ENCODE measurements at places on chromosomes 6 and 20.

- no peak for DNase-seq
These were observed 54.3 kb upstream of the TASP1 start for GRCh38 chr20:13692802-13693736.

DNA sequence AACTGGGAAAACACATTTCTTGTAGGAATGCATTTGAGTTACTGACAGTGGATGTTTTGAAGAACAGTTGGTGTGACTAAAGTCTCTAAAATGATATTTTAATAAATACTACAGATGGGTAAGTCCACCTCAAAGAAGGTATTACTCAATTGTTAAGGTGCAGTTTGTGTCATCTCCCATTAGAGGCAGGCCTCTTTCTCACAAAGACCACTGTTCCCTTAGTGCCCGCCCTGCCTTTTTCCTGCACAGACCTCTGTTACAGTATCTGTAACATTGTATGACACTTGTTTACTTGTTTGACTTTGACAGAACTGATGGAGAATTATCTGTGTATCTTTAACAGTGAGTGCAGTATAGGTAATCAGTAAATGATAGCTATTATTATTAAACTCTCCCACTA is 5.2 kb upstream of the CRIP3 start:
- DNase-seq = no peak

GRCh38 chr6:11122380-11122779 is 10.9 kb upstream of the ERVFRD-1 start:
- DNase-seq = no peak

DNA sequence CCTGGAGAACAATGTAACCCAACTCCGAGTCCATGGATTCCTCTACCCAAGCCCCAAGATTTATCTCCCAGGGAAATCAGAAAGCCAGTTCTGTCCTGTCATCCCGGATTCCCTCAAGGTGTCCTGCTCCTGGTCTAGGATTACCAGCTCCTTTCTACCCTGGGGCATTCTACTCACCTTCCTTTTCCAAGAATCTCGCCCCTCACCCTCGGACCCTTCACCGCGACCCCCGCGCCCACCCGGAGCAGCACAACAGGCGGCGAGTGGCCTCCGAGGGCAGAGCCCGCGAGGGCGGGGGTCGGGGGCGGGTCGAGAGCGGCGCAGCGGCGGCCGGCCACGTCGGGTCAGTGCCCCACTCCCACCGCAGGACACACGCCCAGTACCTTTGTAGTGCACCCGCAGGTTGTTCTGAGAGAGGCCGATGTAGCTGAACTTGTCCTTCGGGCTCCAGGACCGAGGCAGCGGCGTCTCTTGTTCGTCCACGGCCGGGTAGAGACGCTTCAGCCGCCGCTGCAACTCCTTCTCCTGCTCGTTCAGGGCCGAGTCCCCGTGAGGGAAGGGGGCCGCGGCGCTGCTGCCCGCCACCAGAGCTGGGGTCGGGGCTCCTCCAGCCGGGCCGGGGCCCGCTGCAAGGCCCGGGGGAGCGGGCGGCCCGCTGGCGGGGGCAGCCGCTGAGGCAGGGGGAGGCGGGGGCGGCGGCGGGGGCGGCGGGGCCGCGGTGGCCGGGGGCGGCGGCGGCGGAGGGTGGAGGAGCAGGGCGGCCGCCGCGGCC is 897 bp downstream of the RANBP9 start:
- DNase-seq = peak; percentile 32

- no peak for DNase-seq
These were observed 38.3 kb upstream of the MYLK2 start for GRCh38 chr20:31780839-31781238.

- DNase-seq = no peak
These were observed 148.5 kb downstream of the PHACTR3 start for GRCh38 chr20:59752704-59753460.

DNA sequence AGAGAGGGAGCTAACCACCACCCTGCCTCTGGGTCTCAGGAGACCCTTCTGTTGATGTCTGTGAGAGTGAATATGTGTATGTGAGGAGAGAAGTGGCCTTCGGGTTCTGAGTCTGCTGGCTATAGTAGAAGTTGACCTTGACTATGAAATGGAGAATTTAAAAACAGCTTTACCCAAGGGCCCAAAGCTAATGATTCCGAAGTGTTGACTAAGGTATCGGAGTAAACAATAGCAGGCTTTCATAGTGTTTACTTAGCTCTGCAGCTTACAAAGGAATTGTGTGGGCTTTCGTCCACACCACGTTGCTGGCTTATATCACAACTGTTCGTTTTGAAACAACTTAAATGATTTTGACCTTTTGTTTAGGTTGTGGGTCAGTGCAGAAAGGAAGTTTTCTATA is 126.5 kb upstream of the JAG1 start:
- DNase-seq = no peak

GRCh38 chr20:10672624-10673127 is 1.1 kb downstream of the JAG1 start:
- DNase-seq = no peak

- DNase-seq = no peak
These were observed 169.0 kb upstream of the MCHR2 start for GRCh38 chr6:100163035-100163434.

GRCh38 chr6:161943561-161943960 is 669.7 kb upstream of the AGPAT4 start:
- no peak for DNase-seq

DNA sequence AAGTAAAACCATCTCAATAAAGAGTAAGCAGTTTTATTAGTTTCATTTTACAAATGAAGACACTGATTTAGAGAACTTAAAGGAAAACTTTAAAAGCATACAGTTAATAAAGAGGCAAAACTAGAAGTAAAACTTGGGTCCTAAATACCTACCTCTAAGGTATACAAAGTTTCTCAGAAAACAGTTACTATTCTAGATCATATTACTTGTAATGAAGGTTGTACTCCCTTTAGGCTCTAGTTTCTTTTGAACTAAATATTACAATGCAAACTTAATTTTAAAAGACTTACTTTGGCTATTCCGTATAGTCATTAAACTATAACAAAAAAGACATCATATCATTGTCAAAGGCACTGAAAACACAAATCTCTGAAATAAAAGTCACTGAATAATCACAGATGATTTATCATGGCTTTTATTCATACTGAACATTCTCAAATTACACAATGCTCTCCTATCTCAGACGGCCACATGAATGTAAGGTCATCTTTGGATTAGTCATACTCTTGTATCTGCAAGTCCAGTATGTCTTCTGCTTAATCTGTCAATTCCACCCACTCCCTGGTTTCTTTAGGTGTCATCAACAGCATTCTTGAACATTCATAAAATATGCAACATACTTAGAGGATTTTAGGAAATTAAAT is 361.6 kb upstream of the RUNX2 start:
- DNase-seq = no peak

- DNase-seq = no peak
These were observed 44.2 kb downstream of the BMP6 start for GRCh38 chr6:7770111-7770510.

GRCh38 chr6:150684714-150685459 is 85.2 kb downstream of the PLEKHG1 start:
- DNase-seq = no peak

- DNase-seq = peak; percentile 35
These were observed 878 bp upstream of the PNRC1 start for GRCh38 chr6:89079511-89080234.

GRCh38 chr6:166202321-166202733 is 34.7 kb upstream of the TBXT start:
- no peak for DNase-seq

GRCh38 chr6:41602422-41602743 is 35.9 kb upstream of the MDFI start:
- DNase-seq = no peak

DNA sequence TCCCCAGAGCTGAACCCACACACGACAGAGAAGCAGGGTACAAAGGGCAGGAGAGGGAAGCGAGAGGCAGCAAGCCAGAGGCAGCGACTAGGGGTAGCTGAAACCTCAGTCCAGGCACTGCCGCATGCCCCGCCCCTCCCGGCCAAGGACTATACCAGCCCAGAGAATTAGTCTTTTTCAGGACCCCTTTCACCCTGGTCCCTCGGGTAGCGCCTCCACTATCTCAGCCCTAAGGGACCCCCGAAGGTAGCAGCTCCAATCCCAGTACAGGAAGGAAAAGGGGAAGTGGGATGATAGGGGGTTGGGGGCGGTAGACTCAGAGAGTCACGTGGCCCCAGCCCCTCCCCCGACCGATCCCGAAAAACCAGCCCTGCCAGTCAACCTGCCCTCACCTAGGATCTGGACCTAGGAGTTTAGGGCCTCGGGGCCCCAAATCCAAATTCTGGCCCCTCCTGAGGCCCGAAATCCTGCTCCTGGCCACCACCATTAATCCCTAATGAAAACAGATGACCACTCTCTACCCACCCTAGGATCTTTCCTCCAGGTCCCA is 1.3 kb downstream of the RGL2 start:
- no peak for DNase-seq

GRCh38 chr6:140494321-140495108 is 1120.1 kb upstream of the CITED2 start:
- no peak for DNase-seq

- no peak for DNase-seq
These were observed 35.1 kb upstream of the NFATC2 start for GRCh38 chr20:51577432-51578144.

- DNase-seq = no peak
These were observed 21.2 kb downstream of the SNPH start for GRCh38 chr20:1287306-1287705.

DNA sequence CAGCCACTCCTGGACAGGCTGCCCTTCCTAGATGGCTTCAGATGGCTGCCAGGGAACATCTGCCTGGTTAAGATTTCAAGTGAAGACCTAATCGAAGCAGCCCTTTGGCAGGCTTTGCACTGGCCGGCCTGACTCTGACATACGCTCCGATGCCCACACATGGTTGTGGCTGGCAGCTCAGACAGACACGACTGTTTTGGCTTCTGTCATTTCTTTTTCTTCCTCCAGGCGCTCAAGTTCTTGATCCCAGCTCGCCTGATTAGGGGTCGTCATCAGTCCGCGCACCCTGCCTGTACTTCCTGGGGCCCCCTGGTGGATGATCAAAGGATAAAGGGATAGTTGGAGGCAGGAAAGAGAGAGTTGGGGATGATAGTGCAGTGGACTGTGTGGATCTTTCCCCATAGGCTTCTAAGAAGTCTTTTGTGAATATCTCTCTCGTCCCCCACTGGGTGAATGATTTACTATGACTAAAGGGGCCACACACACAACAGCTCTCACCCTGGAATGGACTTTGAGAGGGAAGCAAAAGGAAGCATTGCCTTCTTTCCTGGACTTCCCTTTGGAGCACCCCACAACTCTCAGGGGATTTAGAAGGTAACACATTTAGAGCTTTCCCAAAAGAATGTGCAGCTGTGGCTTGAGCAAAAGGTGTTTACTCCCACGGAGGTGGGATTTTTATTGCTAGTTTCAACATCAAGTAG is 21.4 kb upstream of the TRAM2 start:
- no peak for DNase-seq

DNA sequence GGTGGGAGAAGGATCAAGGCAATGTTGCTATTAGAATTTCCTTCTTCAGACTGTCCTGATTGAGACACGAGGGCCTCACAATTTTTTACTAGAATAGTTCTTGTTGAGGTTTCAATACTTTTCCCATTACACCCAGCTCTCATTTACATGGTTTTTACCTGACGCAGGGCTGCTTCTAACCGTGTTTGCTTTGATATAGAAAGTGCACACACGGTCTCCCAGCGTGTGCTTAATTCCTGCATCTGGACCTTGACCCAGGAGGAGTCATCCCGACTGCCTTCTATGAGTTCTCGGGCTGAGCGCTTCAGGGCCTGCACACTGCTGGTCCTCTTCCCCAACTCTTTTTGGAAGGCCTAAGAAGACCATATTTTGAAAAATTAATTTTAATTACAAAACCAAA is 160.2 kb downstream of the DST start:
- DNase-seq = no peak

All from T-helper 1 cell (primary cell).